ENCODE measurements at places on chromosomes 16 and 17.

- DNase-seq = no peak
Measured at GRCh38 chr16:48279199-48279598, 31.9 kb upstream of the ABCC11 start.

DNA sequence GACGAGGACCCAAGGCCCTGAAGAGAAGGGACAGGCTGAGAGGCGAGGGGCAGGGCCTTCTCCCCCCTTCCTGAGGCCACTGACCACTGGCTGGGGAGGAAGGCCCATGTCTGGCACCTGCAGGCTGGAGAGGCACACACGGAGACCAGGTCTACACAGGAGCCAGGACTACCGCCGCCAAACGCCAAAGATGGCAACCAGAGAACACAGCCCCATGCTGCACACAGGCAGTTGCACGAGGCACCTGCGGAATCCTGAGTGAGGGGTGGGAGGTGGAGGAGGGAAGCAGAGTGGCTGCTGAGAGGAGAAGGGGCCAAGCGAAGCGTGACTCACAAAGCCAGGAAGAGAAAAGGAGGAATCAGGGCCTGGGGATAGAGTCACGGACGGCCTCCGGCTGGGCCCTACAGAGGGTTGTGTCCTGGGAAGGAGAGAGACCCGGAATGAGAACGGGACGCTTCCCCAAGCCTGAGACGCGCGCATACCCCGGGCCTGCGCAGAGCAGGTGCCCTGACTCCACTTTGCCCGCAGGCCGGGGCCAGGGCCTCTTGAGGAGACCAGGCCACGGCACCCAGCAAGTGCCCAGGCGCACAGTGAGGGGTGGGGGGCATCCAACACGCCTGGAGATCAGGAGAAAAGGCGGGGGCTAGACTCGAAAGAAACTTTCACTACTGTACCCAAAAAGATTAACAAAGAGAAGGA is 28.7 kb upstream of the C16orf95 start:
- no peak for DNase-seq

DNA sequence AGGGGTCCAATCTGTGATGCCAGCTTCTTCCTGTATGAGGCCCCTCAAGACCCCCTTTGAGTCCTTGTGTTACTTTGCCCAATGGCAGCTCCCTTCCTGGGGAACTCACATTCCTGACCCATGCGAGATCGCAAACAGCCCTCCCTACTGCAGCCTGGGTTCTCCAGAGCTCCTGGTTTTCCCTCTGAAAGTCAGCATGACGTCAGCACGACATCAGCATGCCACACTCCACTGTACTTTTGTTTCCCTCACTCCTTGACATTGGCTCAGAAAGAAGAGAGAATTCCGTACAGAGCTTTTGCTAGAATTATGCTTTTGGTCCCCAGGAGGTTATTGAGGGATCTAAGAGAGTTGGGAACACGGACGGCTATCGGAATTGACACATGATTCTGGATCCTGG is 168.1 kb upstream of the PIRT start:
- DNase-seq = no peak

DNA sequence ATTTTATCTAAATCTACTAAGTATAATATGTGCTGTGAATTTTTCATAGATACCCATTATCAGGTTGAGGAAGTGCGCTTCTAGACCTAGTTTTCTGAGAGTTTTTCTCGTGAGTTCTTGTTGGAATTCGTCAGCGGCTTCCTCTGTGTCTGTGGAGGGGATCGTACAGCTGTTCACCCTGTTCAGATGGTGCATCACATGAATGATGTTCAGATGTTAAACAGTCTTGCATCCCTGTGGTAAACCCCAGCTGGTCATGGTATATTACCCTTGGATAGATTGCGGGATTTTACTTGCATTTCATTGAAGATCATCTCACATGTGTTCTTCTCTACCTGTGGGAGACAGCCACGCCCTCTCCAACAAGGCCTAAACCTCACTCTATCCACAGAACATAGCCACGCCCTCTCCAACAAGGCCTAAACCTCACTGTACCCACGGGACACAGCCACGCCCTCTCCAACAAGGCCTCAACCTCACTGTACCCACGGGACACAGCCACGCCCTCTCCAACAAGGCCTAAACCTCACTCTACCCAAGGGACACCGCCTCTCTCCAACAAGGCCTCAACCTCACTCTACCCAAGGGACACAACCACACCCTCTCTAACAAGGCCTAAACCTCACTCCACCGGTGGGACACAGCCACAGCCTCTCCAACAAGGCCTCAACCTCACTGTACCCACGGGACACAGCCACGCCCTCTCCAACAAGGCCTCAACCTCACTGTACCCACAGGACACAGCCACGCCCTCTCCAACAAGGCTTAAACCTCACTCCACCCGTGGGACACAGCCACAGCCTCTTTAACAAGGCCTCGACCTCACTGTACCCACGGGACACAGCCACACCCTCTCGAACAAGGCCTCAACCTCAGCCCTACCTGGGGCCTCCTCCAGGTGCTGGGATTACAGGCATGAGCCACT is 180.2 kb upstream of the CHMP6 start:
- DNase-seq = no peak

DNA sequence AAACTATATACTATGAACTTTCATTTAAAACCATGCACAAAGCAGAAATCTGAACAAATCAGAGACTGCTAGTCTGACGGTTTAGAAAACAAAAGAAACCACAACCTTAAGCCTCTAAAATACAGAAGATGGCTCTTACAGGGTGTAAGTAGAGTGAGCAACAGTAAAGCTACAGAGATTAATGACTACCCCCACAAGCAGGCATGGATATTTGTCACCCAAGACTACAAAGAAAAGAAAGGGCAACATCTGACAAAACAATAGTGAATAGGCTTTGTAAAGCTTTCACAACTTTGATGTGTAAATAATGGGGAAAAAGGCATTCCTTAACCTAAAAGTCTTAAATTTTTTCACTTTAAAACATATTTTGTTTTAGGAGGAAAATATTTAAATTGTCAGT is 75.0 kb downstream of the SPAG9 start:
- DNase-seq = no peak

Measured in stimulated activated CD4-positive, alpha-beta T cell treated with anti-CD3 and anti-CD28 coated beads, Interleukin-15, amount 100 ng/mL, for 1 hour (primary cell).